Stimulated activated CD8-positive, alpha-beta memory T cell treated with anti-CD3 and anti-CD28 coated beads, Interleukin-7, amount 100 ng/mL, for 24 hours (primary cell): ENCODE measurements at places on chromosomes 1 and 21.

- no peak for DNase-seq
These were observed 560.1 kb downstream of the OMA1 start for GRCh38 chr1:57986432-57986831.

DNA sequence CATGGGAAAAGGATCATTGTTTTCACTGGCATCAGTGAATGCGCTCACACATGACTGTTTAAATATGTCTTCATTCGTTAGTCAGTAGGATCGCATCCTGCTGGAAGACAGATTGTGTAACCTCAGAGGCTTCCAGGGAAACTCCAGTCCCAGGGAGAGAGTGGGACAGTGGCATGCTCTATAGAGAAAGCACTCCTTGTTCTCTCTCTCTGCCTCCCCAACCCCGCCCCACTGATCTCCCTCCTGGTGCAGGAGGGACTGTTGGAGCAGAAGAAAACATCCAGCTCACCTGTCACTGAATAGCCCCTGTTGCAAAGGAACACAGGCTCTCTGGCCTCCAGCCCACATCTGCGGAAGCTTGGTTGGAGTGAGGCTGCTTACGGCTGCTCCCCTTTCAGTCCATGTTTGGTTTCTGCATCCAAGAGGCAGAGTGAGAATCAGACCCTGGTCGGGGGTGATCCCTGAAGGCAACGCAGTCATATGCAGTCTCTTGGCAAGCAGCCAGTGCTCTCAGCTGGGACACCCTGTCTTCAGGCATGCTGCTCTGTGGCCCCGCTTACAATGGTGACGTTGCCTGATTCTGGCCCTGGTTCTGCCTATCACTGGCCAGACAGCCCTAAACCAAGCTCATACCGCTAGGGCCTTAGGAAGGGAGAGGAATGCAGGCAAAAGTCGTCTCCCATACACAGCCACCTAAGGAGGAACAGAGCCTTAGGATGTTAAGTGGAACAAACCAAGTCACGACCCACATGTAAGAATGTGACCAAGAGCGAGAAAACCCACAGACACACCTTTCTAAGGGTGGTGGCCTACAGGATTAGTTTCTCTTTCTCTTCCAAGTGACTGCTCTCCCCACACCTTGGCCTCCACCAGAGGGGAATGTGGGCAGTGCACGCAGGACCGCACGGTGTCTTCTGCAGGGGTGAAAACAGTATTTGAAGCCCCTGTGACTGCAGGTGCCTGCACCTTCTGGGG lies 39.7 kb downstream of the BACE2 start:
- no peak for DNase-seq

DNA sequence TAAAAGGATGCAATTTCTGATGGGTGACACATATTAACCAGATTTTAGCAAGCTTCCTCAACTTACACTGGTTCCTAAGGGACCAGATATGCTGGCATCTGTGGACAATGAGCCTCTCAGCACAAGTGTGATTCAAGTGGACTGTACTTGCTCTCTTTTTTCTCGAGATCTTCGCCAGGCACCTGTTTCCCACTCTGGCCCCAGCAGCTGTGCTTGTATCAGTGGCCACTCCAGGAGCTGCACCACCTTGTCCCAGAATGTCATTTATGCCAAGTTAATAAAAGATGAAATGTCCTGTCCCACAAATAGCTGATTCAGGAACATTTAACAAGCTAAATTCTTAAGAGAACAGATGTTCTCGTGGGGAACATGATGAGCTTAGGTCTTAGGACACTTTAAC lies 14.6 kb downstream of the C1orf198 start:
- no peak for DNase-seq

DNA sequence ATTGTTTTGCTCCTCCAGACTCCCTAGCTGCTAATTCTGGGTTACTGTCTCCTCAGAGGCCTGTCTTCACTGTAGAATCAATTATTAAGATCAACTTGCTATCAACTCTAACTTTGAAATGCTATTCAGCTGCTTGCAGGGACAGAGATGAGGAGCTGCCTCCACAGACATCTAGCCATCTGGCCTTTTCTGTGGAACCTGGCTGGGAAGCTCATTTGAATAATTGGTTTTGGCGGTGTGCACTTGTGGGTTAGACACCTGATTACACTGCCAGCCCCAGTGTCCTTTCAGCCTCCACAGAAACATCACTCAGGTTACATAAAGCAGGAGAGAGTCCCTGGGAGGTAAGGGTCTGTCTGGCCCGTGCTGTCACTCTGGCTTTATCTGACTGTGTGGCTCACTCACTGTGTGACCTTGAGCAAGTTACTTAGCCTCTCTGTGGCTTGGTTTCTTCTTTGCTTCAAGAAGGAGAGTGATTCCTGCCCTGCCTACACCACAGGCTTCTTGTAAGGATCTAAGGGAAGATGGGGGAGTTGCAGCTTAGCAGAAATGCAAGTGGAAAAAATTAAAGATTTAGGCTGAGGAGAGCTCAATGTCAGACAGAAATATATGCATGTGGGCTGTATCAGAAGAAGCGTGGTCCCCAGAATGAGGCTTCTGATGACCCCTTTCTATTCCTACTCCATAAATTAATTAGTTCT lies 131.6 kb downstream of the BEND5 start:
- DNase-seq = no peak

DNA sequence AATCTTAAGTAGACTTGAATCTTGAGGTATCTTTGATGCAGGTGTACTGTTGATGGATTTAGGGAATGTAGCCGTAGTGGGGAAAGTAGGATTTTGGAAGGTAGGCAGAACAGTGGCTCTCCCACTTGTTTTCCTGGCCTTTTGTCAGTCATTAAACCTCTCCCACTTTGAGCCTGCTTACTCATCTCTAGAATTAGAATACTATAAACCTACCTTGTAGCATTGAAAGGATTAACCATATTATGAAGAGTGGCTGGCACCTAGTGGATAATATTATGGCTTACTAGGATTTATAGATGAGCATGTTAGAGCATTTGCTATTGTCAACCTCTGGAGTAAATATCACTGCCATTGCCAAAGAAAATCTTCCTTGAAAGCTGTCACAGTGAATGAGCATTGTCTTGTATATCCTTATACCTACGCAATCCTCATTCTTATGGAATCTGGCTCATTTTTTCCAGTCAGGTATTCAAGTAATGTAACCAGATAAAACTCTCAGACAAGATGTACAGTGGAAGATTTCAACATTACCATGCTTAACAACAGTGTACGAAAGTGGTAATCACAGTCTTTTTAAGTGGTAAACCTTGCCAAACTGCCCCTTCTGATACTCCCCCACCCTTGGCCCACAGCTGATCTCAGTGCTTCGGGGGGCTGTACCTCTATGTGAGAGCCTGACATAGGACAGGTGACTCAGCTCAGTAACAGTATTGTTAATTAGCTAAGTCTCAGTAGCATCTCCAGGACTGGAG lies 44.4 kb downstream of the SH3GLB1 start:
- DNase-seq = no peak

DNA sequence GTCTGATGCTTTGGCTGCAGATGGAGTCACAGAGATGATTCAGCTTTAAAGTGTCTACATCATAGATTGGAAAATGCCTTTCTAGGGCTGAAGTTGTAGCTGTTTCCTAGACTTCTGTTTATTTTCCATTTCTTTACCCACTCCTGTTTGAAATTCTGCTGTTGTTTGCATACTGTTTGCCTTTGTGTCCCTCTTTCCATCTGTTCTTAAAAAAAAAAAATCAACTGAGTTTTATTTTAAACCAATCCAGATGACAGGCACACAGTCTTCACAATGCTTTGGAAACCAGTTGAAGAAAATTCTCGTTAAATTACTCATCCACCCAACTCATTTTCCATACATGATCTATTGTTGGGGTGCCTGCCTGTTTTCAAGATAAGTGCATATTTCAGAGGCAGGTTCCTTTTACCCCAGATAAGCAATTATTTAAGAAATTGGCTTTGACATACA lies 245.9 kb downstream of the DISC1 start:
- DNase-seq = no peak

- DNase-seq = no peak
These were observed 175.5 kb downstream of the CLIC6 start for GRCh38 chr21:34844013-34844923.

GRCh38 chr21:45016406-45017038 lies 57.9 kb upstream of the ADARB1 start:
- no peak for DNase-seq

- no peak for DNase-seq
These were observed 462.0 kb upstream of the RUNX1 start for GRCh38 chr21:35510957-35511695.

DNA sequence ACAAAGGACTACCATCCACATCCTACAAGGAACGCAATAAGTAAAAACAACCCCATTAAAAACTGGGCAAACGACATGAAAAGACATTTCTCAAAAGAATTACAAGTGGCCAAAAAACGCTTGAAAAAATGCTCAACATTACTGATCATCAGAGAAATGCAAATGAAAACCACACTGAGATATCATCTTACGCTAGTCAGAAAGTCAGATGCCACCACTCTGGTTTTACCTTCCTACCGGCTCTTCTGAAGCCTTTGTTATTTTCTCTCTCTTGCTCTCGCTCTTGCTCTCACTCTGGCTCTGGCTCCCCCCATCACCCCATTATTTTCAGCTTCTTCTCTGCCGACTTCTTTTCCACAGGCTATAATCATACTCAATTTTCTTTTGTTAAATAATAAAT lies 38.8 kb downstream of the VPS45 start:
- DNase-seq = no peak

GRCh38 chr1:84996846-84997666 lies at the start of gene MCOLN2:
Gene MCOLN2, minus strand, starts transcription at chr1:84997113. Its CDS starts 241 bp downstream, at chr1:84996872.
- DNase-seq = no peak

- DNase-seq = no peak
These were observed 22.8 kb downstream of the CYYR1 start for GRCh38 chr21:26550326-26550725.

- DNase-seq = no peak
These were observed 11.2 kb upstream of the IVNS1ABP start for GRCh38 chr1:185328255-185328654.
